ENCODE measurements at places on chromosomes 6 and 20. TPM values are rescaled to one million over a fixed set of nuclear protein-coding genes. Genes with fewer than 3 reads are reported as not detected.

EYA2 gene
- total RNA-seq = not detected

AHI1 gene
- 142 TPM for total RNA-seq

TPX2 gene
- total RNA-seq = 54.4 TPM

TFAP2C gene
- total RNA-seq = not detected

CLVS2 gene
- not detected for total RNA-seq

DNA sequence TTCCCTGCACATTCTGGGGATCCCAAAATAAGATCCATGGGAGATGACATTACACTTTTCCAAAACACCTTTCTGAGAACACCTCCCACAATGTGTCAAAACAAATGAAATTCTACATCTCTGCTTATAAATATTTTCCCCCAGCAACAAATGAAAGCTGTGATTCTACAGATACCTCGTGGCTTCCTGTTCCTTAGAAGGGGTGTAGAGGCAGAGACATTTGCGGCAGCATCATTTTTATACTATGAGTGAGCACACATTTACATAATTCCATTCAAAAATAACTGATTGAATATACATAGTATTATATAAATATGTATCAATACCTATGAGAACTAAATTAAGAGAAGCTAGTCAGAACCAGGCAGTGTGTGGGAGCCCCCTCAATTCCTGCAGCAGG is 213.9 kb upstream of the JARID2 start:
- no peak for DNase-seq
- no peaks in the 10 kb centered on the region for H3K36me3 ChIP-seq
- no peaks in the 10 kb centered on the region for H3K27me3 ChIP-seq
- no peak overlapping the region for H3K4me3 ChIP-seq
- no peak overlapping the region for H3K27ac ChIP-seq
- H3K4me1 ChIP-seq = peaks cover 40% of the 10 kb centered on the region

GRCh38 chr6:56055081-56055704 is 179.8 kb upstream of the BMP5 start:
- no peak overlapping the region for H3K27ac ChIP-seq
- no peaks in the 10 kb centered on the region for H3K27me3 ChIP-seq
- DNase-seq = no peak
- no peaks in the 10 kb centered on the region for H3K36me3 ChIP-seq
- no peak overlapping the region for H3K4me3 ChIP-seq

- no peak overlapping the region for H3K4me3 ChIP-seq
- H3K4me1 ChIP-seq = no peaks in the 10 kb centered on the region
- peaks cover 7% of the 10 kb centered on the region for H3K27me3 ChIP-seq
- DNase-seq = no peak
Observed at GRCh38 chr6:163370464-163371117, 43.9 kb upstream of the QKI start.

- DNase-seq = no peak
- H3K36me3 ChIP-seq = no peaks in the 10 kb centered on the region
- no peaks in the 10 kb centered on the region for H3K4me1 ChIP-seq
- no peaks in the 10 kb centered on the region for H3K27me3 ChIP-seq
- no peak overlapping the region for H3K4me3 ChIP-seq
- no peak overlapping the region for H3K27ac ChIP-seq
Observed at GRCh38 chr20:61186771-61187472, 65.1 kb upstream of the CDH4 start.

DNA sequence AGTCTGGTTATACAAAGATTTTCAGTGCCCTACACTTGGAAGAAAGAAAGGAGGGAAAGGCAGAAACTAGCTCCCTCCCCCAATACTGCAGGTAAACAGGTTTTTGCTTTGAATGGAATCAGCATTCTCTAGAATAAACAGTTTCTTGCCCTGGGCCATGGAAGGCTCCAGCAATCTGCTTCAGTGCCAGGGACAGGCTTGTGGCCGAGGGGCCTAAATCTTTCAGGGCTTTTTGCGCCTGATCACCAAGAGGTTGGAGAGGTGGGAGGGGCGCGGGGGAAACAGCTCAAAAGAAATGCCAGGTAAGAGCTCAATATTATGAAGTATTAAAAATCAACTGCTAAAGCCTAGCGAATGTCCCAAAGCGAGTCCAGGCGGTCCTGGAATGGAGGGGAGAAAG is 23.8 kb downstream of the TFAP2B start:
- no peak overlapping the region for H3K27ac ChIP-seq
- peaks cover 78% of the 10 kb centered on the region for H3K27me3 ChIP-seq
- no peak for DNase-seq
- H3K36me3 ChIP-seq = no peaks in the 10 kb centered on the region
- H3K4me3 ChIP-seq = no peak overlapping the region

DNA sequence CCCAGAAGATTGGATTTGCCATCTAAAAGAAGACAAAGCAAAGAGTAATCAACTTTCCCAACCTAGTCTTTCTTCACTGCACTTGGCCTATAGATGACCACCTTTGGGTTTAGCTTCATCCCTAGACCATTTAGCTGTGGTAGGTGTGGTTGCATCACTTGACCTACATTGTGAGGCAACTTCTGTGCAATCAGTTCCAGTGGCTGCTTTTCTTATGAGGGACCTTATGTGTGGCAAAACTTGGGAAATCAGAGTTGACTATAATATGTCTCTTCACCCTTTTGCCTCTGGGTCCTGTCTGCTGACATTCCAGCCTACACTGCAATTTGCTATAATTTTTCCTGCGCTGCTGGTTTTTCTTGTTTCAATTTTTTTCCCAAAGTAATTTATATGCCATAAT is 55.2 kb downstream of the PRDM13 start:
- peaks cover 9% of the 10 kb centered on the region for H3K27me3 ChIP-seq
- no peaks in the 10 kb centered on the region for H3K36me3 ChIP-seq
- no peak for DNase-seq

DNA sequence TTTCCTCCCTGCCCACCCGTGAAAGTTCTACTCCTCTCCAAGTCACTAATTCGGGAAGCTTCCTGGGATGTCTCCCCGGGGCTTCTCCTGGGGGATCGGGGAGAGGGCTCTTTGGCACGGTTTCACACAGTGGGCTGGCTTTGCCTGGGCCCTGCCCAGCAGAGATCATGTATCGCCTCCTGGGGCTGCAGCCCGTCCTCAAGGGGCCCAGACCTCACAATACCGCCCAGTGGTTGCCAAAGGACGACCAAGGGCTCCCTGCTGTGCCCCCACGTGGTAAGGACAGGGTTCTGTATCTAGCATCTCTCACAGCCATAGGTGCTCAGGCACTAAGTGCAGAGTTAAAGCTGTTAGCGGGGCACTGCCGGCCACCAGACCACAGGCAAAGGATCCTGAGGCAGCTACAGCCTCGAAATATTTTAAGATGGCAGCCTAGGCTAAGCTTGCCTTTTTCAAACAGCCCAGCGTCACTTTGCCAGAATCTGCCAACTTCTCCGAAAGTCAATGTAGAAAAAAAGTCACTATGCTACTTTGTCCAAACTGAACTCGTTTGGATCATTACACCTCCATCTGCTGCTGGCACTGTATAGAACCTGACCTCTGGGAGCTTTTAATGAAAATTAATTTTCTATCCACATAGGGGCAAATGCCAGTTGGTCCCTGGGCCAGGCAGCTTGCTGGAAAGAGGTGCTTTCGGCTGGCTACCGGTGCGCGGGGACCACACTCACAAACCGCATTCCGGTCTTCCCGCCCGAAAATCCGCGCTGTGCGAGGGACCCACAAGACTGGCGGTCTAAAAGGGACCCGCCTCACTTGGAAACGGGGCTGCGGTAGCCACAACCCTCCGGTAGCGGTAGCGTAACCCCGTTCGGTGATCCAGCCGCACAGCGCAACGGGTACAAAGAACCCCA is 1.3 kb upstream of the NNAT start:
- H3K36me3 ChIP-seq = peaks cover 23% of the 10 kb centered on the region
- peaks cover 7% of the 10 kb centered on the region for H3K27me3 ChIP-seq
- DNase-seq = no peak
- no peak overlapping the region for H3K4me3 ChIP-seq
- no peak overlapping the region for H3K27ac ChIP-seq

DNA sequence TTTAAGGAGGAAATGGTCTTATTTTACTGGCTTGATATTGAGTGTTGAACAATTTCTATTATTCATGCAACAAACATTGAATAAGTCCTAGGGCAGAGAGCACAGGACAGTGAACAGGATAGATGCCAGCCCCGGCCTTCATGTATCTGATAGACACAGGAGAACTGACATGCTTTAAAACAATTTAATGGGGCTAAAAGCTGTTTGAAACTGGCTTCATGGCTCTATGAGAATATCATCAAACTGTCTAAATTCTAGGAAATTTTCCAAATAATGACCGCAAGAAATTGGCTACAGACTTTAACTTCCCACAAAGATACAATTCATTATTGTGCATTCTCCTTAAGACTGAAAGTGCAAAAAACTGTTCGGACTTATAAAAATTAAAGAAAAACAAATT is 69.0 kb downstream of the ID4 start:
- no peak for DNase-seq
- no peak overlapping the region for H3K4me3 ChIP-seq
- H3K36me3 ChIP-seq = no peaks in the 10 kb centered on the region
- no peaks in the 10 kb centered on the region for H3K4me1 ChIP-seq
- H3K27ac ChIP-seq = no peak overlapping the region

- H3K27ac ChIP-seq = no peak overlapping the region
- H3K4me3 ChIP-seq = no peak overlapping the region
- peaks cover 22% of the 10 kb centered on the region for H3K27me3 ChIP-seq
Observed at GRCh38 chr6:116492331-116493067, 18.9 kb upstream of the CALHM5 start.
